Epithelial cell of esophagus (primary cell): ENCODE measurements at places on chromosomes 5 and 9.

GRCh38 chr9:125985998-125986655 lies 239.0 kb downstream of the PBX3 start:
- DNase-seq, result no peak

- no peak for DNase-seq
These were observed 138.3 kb downstream of the PBX3 start for GRCh38 chr9:125885405-125886034.

DNA sequence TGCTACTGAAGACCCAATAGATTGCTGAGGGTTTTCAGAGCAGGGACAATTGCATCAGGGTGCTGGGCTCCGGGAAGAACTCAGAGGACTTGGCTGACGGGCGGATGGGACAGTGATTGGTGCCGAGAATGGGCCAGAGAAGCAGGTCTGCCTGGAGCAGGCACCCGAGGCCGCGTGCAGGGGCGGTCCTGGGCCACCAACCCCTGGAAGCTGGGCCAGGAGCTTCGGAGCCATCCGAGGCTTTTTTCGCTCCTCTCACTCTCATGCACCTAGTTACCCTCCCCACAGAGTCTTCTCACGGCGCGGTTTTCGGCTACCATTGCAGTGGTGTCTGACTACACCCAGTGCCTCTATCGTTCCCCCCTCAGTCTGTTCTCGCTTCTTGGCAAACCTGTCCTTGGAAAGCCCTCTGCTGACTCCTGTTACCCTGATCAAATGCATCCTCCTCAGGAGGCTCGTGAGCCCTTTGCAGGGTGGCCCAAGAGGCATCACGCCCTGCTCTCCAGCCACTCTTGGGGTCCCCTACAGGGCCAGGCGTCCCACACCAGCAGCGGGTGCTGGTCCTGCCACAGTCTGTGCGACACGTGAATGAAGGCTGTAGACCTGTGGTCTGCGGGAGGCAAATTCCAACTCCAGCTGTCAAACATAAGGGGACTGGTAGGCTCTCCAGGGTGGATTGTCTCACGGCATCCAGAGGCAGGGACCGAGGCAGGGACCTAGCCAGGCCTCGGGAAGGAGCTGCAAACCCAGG lies 1.2 kb upstream of the CLPTM1L start:
- DNase-seq, result no peak

DNA sequence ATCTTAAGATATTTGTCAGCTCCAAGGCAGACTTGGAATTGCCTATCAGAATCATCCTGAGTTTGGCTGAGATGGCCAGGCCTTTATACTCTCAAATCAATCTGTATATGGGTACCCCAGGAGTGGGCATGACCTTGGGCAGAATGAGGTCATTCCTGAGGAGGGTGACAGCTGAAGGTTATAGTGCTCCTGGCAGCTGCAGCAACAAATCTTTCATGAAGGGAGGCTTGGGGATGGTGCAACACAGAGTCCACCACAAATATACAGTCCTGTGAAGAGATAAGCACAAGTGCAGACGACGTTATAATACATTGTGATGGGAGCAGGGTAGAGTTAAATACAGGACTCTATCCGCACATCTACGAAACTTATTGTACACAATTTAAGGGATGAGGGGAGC lies 21.1 kb upstream of the TRIO start:
- DNase-seq, result no peak

DNA sequence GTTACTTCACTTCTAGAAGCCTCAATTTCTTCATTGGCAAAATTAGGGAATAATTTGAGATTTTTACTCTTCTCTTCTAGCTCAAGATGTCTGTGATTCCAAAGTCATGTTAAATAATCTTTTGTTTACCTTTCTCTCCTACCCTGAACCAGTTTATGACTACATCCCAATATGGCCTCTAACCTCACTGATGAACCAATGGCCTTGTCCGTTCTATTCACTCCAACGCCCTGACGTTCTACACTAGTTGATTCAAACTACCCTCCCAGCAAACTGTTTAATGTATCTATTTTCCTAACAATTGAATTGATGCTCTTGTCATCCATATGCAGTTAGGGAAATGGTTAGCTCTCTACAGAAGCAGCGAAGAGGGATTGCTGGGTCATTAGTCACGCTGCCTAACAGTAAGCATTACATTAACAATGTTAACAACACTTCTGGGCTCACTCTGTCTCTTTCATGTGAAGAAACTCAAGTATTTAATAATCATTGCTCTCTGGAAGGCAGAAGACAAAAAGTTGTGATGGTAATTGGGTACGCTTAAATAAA lies 38.0 kb downstream of the RAPGEF1 start:
- peak; percentile 52 for DNase-seq

GRCh38 chr5:45376417-45376816 lies 319.8 kb downstream of the HCN1 start:
- DNase-seq, result no peak

DNA sequence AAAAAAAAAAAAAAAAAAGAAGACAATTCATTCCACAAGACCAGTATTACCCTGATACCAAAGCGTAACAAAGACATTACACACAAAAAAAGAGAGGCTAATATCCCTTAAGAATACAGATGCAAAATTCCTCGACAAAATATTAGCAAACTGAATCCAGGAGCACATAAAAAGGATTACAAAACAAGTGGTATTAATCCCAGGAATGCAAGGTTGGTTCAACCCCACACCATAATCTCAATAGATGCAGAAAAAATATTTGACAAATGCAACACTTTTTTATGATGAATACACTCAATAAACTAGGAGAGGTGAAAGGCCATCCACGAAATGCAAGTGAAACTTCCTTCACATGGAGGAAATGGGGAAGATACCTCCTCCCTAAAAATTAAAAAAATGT lies 80.1 kb upstream of the TLR4 start:
- DNase-seq, result no peak

DNA sequence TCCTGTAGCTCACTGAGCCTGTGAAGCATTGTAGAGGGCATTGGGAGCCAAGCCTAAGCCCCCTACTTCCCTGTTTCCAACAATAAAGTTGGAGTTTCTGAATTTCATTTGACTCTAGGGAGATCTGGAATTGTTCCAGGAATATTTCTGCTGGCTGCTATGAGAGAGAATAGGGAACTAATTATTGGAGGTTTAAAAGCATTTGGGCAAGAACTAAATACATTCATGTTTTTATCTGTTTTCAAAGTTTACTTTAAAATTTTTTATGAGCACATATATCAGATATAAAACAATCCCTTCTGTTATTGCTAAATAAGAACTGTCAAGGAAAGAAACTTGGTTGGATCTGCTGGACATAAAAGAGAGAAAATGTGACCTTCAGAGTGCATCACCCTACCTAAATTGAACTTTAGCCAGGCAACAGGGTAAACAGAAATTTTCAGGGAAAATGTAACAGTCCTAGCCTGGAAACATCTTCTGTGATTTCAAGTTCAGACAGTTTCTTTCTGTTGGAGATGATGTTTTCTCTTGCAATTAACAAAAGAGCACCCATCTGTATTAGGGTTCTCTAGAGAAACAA lies 19.3 kb upstream of the LECT2 start:
- DNase-seq, result no peak

- DNase-seq, result no peak
These were observed 35.3 kb upstream of the FYB1 start for GRCh38 chr5:39254671-39255070.

DNA sequence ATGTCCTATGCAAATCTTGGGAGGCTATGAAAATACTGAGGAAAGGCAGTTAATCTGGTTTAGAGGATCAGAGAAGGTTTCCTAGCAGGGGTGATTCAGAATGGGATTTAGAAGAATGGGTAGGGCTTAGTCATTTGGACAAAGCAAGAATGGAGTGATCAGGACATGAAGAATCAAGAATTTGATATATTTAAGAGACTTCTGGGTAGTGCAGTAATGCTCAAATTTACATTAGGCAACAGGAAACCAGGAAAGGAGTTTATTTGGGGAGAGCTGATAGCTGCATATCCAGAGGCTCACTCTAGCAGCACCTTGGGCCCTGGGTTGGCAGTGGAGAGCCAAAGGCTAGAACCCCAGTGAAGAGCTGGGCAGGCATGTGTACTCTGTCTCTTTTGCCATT lies 78.9 kb upstream of the PAPPA start:
- peak; percentile 80 for DNase-seq
